ENCODE measurements at places on chromosomes 12 and 14.

DNA sequence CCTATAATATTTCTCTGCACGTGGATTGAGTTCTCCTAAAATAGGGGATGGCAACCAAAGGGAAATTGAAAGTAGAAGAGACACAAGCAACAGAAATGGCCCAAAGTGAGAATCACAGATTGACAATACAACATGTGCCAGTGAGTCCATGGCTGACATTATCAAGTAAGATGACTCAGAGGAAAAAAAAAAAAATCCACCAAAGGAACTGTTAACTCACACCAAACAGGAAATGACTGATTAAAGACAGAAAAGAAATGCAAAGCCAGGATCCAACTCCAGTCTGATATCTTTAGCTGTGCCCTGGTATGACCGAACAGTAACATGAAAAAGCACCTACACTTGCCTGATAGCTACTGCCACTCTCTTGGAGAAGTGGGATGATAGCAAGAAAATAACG, 485.0 kb downstream of the PRKD1 start:
- DNase-seq, result no peak

DNA sequence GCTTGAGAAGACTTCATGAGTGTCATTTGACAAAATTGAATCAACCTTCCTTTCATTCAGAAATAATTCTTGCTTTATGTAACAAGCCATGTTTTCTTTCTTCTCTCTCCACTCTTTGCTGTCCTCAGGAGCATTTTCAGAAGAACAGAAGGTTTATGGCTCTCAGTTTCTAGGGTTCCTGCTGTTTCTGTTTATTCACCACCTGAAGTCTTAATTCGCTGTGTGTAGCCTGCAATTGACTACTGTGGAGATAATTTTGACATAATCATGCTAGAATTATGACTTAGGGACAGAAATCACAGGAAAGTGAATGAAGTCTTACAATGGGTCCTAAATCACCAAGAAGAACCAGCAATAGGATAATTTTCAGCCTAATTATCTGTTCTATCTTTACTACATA, 7.2 kb upstream of the PLEKHG7 start:
- no peak for DNase-seq

- no peak for DNase-seq
These were observed 375.5 kb downstream of the RAD51B start for GRCh38 chr14:68195126-68195525.

GRCh38 chr14:73249564-73250316, 12.4 kb downstream of the PAPLN start:
- no peak for DNase-seq

- DNase-seq, result no peak
These were observed 9.3 kb upstream of the FUT8 start for GRCh38 chr14:65403231-65403630.

DNA sequence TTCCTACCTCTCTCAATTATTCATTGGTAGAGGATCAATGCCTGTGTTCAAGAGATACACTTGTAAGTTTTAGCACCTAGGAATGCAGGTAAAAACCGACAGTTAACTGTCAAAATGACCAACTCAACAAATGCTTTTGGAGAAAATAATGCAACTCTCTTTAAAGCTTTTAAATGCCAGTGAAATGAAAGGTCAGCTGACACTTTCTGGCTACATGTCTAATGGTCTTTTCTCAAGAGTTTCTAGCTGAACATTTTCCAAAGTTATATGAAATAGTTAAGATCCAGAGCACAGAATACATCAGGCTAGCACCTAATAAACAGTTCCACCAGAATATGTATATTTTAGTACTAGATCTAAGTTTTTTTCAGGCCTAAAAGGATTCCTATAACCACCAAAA, 2.0 kb downstream of the CSRNP2 start:
- DNase-seq, result no peak

- no peak for DNase-seq
These were observed 12.3 kb upstream of the CLECL1 start for GRCh38 chr12:9745199-9745598.

Data from retinal pigment epithelial cell (primary cell).